ENCODE measurements at places on chromosomes 4 and X. TPM values are rescaled to one million over a fixed set of nuclear protein-coding genes. Genes with fewer than 3 reads are reported as not detected.

OPN1MW2 gene
- not detected for total RNA-seq

ACE2 gene
- 3.4 TPM for total RNA-seq

UGT2A1 gene
- not detected for total RNA-seq

SPARCL1 gene
- 369 TPM for total RNA-seq

MCUB gene
- total RNA-seq = 14.8 TPM

PTTG2 gene
- 0.84 TPM for total RNA-seq

PAGE5 gene
- not detected for total RNA-seq

RBMXL3 gene
- total RNA-seq = not detected

JADE3 gene
- total RNA-seq = 10.1 TPM

YY2 gene
- total RNA-seq = 1.5 TPM

ARSJ gene
- total RNA-seq = 13.6 TPM

ATOH1 gene
- total RNA-seq = not detected

DNA sequence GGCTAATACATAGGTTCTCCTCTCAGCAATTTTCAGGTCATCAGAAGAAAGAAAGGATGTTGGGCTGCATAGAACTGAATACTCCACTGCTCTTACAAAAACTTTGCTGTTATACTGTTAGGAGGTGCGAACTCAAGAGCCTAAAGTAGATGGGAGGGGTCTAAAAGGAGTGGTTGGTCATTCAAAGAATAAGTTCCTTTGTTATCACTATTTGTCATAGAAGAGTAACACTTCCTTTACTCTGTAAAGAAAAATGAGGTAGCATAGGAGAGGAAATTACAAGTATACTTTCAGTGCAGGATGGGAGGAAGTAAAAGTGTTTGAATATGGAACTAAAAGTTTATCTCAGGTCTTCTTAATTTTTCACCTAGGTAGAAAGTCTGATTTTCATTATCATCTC is 61.5 kb downstream of the CCNI start:
- no peak for DNase-seq

GRCh38 chr4:172654457-172654856 is 514.2 kb upstream of the GALNT7 start:
- DNase-seq = no peak

DNA sequence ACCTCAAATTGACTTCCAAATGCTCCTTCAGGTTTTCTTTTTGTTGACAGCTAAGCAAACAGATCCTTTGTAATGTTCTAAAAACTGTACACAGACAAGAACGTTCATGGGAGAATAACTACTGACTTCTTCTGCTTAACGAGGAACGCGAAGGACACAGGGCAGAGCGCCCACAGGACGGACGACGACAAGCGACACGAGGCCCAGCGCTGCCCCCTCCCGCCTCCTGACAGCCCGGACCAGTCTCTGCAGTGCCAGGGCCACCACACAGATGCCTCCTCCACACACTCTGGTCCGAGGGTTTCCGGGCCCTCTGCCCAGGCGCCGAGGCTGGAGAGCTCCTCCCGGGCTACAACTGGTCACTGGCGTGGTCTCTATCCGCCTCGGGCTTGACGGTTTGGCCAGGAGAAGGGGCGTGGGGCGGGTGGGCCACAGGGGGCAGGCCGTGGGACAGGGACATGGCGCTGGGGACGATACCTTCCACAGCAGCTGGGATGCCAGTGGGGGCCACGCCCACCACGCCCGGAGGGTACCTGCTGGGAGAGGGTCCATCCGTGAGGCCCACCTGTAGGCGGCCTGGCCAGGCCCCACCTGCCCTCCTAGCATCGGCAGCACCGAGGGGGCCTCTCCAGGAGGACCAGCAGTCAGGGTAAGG is 36.9 kb downstream of the CTBP1 start:
- peak; percentile 68 for DNase-seq

DNA sequence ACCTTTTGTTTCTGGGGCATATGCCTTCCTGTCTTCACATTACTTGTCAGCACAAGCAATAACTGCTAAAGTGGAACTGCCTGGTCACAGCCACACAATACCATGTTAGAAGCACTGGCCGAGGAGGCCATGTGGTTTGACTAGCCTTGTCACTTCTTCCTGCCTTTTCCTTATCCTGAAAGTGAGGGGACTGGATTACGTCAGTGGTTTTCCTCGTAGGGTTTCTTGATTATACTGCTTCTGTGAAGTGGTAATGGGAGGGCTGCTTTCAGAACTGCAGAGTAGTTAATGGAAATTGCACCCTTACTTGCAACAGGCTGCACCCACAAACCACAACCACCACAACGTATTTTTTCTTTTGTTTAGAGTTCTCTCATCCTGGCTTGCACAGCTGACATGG is 26.6 kb downstream of the ZRSR2 start:
- no peak for DNase-seq

- no peak for DNase-seq
Measured at GRCh38 chrX:109635146-109635545, 10.2 kb upstream of the KCNE5 start.

DNA sequence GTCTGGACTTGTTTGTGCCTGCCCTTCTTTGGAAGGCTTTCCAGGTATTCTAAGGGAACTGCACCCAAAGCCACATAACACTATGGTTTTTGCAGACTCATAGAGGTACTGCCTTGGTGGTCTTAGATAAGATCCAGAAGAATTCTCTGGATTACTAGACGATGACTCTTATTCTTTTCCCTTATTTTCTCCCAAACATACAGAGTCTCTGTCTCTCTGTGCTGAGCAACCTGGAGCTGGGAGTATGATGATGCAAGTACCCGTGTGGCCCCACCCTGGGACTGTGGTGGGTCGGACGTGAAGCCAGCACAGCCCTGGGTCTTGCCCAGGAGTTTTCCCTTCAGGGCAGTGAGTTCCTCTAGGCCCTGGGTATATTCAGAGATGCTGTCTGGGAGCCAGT is 1342.4 kb upstream of the TENM3 start:
- DNase-seq = no peak

- DNase-seq = no peak
Measured at GRCh38 chr4:151957153-151957552, 196.3 kb upstream of the GATB start.

DNA sequence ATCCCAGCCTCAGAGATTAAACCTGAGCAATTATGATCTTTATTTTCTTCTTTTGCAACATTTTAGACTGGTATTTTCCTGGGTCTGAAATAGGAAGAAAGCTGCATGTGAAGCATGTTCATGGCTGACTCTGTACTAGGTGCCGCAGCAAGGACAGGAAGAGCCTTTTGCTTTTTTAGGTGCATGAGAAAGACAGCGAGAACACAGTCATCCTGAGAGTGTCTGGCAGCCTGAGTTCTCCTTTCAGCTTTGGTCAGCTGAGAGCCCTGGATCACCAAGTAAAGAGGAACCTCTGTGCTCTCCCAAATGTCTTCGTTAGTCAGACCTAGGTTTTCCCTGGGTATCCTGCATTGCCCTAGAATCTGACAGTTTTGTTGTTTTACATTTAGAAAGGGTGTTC is 29.8 kb downstream of the FAM149A start:
- no peak for DNase-seq

- DNase-seq = no peak
Measured at GRCh38 chr4:136301749-136302495, 1230.4 kb downstream of the PCDH18 start.

DNA sequence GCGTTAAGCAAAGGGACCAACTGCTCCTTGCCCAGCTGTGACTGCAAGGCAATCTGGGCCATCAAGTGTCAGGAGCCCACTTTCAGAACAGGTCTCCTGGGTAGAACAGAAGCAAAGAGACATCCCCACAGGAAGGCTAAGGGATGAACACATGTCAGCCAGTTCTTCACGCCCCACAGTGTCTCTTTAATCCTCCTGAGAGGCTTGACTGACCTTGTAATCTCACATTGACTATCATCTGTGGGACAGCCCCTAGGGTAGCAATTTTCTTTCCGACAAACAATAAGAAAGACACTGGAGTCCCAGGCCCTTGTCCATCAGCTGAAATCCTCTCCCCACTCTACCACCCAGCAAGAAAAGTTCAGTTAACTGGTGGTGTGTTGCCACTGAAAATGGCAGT is 1.0 kb downstream of the CHRDL1 start:
- DNase-seq = no peak

GRCh38 chr4:67668315-67668714 is 32.6 kb downstream of the UBA6 start:
- DNase-seq = no peak

DNA sequence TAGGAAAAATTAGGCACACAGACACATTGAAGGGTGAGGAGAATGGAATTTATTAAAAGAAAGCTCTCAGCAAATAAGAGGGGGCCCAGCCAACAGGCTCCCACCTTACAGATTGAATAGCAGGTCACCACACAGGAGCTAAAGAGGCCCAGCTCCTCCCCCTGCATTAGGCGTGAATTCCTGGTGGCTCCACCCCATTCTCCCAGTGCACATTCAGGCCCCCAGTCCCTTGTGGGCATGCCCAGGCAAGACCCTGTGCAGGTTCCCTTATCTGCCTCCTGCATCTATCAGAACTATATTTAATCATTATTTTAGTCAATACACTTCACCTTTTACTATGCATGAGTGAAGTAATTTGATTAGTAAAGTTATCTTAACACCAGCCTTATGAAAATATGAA is 856.3 kb upstream of the NDST4 start:
- DNase-seq = no peak

DNA sequence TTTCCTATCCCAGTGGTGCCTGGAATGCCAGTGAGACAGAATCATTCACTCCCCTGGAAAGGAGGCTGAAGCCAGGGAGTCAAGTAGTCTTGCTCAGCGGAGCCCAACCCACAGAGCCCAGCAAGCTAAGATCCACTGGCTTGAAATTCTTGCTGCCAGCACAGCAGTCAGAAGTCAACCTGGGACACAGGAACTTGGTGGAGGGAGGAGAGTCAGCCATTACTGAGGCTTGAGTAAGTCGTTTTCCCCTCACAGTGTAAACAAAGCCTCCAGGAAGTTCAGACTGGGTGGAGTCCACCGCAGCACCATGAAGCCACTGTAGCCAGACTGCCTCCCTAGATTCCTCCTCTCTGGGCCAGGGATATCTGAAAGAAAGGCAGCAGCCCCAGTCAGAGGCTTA is 283.2 kb upstream of the CPEB2 start:
- no peak for DNase-seq

DNA sequence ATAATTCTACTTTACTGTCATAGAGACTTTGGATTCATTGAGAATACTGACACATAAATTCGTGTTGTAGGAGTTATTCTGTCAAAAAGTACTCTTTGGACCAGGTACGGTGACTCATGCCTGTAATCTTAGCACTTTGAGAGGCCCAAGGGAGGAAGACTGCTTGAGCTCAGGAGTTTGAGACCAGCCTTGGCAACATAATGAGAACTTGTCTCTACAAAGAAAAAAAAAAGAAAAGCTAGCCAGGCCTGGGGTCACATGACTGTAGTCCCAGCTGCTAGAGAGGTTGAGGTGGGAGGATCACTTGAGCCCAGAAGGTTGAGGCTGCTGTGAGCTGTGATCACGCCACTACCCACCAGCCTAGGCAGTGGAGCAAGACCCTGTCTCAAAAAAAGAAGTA is 54.9 kb downstream of the WDR19 start:
- DNase-seq = no peak

- no peak for DNase-seq
Measured at GRCh38 chr4:68581383-68582338, 5.5 kb upstream of the UGT2B17 start.

GRCh38 chrX:72358313-72358712 is 52.6 kb upstream of the CITED1 start:
- DNase-seq = no peak

DNA sequence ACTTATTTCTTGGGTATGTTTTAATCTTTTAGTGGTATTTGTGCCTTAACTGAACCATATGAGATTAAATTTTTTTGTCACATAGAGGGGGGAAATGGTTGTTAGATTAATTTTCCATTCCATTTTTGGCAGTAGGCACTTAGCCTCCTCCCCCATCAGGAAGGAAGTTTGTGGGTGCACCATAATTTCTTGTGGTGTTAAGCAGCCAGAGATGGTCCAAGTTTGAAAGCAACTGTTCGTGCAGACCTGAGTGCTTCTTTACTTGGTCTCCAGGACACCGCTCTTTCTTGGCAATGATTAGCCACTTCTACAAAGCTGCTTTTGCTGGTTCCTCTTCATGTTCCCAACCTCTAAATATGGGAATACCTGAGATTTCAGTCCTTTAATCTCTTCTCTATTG is 92.7 kb upstream of the RPL34 start:
- no peak for DNase-seq

GRCh38 chr4:53010318-53010717 is 148.2 kb downstream of the RASL11B start:
- DNase-seq = no peak

DNA sequence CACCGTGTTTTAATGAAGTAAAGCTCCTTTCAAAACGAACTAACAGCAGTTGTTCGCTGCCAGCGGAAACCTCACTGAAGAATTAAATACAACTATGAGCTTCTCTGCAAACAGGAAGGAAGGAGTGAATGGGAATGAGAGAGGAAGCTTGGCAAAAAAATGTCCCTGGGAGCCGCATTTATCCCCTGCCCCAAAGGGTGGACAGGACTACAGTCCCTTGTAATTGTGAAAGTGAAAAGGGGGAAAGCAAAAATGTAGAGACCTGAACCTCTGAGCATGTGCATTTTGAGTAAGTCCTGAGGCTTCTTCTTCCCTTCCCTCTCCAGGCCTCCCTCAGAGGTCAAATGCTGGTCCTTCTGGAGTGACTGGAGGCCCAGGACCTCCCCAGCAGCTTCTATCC is 53.8 kb upstream of the BMP2K start:
- DNase-seq = no peak

DNA sequence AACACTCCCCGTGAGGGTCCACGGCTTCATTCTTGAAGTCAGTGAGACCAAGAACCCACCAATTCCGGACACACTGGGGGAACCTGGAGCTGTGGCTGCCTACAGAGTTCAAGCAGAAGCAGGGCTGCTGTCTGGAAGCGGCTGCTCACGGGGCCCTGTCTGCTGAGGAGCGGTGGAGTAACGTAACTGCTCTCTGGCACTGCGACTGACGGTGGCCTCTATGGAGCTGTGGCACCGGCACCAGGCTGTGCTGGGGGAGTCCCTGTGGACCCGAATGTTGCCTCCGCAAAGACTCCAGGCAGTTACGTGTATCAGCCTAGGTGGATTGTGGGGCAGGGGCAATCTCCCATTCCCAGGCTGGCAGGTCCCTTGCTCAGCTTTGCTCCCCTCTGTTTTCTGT is 703.3 kb upstream of the FRG1 start:
- DNase-seq = no peak

DNA sequence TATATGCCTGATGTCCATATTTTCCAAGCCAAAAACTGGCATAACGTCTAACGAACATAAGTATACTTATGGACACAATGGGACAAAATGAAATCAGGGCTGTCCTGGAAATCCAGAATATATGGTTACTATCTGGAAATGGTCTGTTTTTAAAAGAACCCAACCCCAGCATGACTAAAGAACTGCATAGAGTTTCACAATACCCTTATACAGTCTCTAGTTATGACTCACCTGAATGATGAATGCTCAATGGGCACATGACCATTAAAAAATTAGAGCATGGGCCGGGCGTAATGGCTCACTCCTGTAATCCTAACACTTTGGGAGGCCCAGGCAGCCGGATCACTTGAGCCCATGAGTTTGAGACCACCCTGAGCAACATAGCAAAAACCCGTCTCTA is 31.8 kb downstream of the AMMECR1 start:
- DNase-seq = no peak

DNA sequence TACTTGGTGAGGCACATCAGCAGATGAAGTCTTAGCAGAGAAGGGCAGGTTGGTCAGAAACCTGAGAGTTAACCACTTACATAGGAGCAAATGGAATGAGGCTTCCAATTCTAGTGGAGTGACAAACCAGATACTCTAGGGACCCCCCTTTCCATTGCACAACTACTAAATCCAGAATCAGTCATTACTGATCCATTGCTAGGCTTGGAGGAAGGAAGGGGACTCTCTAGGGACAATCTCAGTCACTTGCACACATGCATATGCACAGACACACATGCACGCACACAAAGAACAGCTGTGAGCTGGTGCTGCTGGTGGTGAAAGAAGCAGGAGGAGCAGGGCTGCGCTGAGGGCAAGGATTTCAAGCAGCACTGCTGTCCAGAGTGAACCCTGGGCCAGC is 25.7 kb downstream of the PNMA5 start:
- DNase-seq = no peak

Data from upper lobe of right lung (tissue), 1 donor.